ENCODE measurements at places on chromosomes 6 and 20. TPM values are rescaled to one million over a fixed set of nuclear protein-coding genes. Genes with fewer than 3 reads are reported as not detected.
A peak's percentile ranks its signal among the peaks of the same experiment; 100 is the strongest.

DNA sequence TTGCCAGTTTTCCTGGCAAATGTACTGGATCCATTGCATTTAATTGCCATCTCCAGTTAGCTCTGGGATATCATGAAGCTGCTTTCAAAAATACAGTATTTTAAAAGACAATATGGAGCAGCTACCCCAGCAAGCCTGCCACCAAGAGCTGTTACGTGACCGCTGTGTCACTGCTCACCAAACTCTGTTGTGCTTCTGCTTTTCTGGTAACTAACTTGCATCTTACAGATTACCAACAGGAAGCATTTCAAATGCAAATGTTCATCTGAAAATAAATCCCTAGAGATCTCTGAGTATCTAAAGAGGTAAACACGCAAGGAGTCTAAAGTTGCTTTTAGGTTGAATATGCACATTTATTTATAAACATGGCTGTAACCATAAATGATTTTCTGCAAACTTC lies 1008.3 kb downstream of the KIF16B start:
- DNase-seq = no peak

TTPAL gene
- total RNA-seq = 4.1 TPM

GRCh38 chr6:101259505-101259904 lies 134.0 kb upstream of the GRIK2 start:
- DNase-seq = no peak

CDSN gene
- total RNA-seq = not detected

DNA sequence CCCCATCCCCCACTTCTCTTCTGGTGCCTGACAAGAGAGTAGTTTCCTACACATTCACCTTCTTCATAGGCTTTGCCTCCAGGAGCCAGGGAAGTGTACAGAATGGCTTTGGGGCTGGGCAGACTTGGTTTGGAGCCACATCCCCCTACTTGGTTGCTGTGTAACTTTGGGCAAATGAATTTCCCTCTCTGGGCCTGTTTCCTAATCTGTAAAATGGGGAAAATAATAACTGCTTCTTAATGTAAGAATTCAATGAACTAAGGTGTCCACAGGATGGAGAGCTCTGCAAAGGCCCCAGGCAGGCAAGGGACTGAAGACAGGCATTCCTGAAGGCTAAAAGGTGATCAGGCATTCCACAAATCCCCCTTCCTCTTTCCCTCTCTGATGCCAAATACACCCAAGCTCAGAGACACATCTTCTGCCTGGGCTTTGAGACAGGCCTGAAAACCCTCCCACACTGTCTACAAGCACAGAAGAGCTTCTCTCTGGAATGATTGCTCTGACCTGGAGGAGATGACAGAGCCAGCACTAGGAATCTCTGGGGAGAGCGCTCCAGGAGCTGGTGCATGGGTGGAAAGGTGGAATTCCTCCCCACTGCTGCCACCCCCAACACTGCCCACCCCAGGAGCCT lies 6.9 kb upstream of the C20orf203 start:
- no peak for DNase-seq

TRIM15 gene
- not detected for total RNA-seq

GRCh38 chr6:105484238-105485161 lies 81.6 kb upstream of the PREP start:
- DNase-seq = no peak

DNA sequence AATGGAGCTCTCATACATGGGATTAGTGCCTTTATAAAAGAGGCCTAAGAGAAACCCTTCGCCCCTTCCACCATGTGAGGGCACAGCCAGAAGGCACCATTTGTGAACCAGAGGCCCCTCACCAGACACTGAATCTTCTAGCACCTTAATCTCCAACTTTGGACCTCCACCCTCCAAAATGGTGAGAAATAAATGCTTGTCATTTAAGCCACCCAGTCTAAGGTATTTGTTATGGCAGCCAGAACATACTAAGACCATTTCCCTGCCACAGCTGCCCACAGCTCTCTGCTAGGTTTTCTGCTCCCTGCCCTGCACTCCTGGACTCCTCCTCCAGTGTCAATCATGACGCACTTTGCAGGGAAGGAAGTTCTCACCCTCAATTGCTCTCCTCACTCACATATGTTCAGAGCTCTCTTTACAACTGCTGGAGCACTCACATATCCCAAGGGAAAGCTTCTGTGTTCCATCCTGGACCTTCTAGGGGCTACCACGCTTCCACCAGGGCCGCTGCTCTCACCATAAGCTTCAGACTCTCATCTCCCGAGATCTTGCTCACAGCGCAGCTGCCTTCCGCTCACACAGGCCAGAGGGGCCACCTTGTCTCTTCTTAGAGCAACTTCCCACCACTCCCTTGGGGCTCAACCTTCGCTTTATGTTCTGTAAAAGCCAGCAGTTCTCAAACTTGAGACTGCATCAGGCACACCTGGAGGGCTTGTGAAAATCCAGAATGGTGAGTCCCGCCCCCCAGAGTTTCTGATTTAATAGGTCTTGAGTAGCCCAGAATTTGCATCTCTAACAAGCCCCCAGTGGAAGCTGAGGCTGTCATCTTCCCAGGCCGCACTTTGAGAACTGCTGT lies 1.6 kb upstream of the LY86 start:
- DNase-seq = no peak

MAPK13 gene
- 0.87 TPM for total RNA-seq

GRCh38 chr20:17066902-17067301 lies 159.9 kb upstream of the PCSK2 start:
- no peak for DNase-seq

DNA sequence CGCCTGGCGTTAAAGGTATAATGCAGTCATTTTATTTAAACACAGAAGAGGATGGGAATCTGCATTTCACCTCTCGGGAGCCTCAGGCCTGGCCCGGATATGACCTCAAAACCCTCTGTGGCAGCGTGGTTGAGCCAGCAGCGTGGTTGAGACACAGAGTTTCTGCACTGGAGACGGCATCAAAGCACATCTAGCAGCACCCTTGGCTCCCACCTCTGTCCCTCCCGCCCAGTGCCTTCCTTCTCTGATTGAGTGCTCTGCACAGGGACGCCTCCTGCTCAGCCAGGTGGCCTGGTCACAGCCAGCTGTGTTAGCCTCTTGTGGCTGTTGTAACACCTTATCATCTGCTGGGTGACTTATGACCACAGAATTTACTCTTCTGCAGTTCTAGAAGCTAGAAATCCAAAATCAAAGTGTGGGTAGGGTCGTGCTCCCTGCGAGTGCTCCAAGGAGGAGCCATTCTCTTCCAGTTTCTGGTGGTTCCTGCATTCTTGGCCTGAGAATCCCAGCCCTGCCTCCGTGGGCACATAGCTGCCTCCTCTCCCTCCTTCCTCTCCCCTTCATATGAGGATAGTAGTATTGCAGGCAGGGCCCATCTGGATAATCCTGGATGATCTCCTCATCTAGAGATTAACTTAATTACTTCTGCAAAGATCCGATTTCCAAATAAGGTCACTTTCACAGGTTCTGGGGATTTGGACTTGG lies 156.7 kb downstream of the SYCP2 start:
- DNase-seq = no peak

- no peak for DNase-seq
These were observed 33.5 kb downstream of the CYB5R4 start for GRCh38 chr6:83893024-83893423.

CRISP3 gene
- not detected for total RNA-seq

FAXC gene
- total RNA-seq = not detected

- DNase-seq = peak; percentile 67
These were observed 50.0 kb downstream of the SRC start for GRCh38 chr20:37395921-37396415.

GRCh38 chr20:17863577-17864292 lies 104.9 kb downstream of the SNX5 start:
- no peak for DNase-seq

DNA sequence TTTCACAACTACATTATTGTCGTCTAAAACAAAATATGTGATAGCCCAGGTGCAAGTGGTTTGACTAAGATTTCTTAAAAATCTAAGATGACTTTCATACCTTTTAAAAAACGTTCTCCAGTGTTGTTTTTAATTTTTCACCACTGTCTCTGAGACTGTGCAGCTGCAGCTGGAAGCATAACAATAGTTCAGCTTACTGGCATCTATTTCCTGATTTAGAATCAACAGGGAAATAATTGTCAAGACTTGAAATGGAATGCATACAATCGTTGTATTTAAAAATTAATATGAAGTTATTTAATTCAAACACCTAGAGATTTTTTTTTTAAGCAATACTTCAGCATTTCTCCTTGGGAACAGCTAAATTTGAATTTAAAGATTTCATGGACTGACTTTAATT lies 982.0 kb upstream of the EPHA7 start:
- no peak for DNase-seq

- DNase-seq = peak; percentile 45
These were observed 655 bp downstream of the FAM184A start for GRCh38 chr6:119077643-119078375.

DNA sequence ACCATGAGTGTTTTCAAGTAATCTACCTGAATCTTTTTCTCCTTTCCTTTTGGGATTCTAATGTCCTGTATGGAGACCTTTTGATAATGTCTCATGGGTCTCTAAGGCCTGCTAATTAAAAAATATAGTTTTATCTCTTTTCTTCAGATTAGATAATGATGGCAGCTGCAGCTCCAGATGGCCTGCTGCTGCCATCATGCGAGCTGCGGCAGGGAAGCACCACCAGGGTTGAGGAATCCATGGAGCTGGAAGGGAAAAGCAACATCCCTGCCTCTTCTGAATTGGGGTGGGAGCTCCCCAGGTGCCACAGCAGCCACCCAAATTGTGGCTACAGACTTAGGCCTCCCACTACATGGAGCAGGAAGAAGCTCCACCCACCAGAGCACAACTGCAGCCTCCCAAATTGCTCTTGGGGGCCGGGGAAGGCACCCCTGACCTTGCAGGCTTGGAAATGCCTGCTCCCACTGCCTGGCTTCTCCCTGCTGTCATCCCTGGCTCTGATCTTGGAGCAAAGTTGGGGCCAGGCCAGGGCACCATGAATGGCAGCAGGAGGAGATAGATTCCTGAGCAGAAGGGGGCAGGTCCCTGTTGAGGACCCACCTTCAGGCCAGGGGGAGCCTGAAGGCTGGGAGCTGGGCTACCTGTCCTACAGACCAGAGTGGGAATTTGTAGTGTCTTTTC lies 189.6 kb upstream of the MAN1A1 start:
- DNase-seq = no peak

DNA sequence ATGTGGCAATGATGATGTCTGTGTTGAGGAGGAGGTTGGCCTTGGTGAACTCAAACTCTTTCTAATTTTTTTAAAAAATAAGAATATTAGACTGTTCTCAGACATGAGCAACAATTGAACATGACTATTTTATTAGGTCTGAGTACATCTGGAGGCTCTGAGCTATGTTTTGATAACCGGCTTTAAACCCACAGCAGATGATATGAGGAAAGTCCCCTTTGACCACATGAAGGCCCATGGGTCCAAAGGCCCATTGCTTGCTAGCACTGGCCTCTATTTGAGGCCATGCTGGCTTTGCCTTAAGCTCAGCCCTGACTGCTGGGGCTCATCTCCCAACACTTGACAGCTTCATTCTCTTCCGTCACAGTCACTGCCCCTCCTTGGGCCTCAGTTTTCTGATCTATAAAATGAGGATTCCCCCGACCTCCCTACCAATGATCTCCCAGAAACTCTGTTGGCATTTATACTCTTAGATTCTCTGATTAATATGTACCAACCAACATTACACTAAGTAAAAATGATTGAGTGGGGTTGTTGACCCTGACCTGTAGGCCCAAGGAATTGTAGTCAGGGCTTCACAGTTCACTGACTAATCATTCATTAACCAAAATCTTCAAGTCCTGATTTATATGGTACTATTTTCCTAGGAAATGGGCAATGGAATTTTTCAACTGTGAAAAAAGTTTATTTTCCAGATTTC lies 23.9 kb upstream of the TINAG start:
- no peak for DNase-seq

- peak; percentile 46 for DNase-seq
These were observed 557 bp upstream of the DYNLRB1 start for GRCh38 chr20:34515484-34516246.

DNA sequence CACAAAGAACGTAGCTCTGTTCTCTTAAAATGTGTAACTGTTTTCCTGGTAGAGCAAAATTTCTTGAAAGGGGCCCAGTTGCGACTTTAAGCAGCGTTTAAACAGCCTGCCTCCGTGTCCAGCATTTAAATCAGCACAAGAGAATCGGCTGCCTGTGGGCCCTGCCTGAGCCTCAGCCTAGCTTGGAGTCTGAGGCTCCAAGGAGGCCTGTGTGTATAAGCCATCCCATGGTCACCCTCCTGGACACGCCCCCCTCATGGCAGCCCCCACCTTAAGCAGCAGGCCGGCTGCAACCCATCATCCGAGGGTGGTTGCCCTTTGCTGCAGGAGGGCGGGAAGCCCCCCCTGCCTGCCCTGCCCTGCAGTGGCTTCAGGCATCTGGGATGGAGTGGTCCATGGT lies 18.9 kb downstream of the SDCBP2 start:
- no peak for DNase-seq

MYB gene
- 0.15 TPM for total RNA-seq

HSD17B8 gene
- 24.8 TPM for total RNA-seq

PDYN gene
- total RNA-seq = not detected

PLA2G7 gene
- 0.15 TPM for total RNA-seq

PRPH2 gene
- 0.47 TPM for total RNA-seq

SLA2 gene
- total RNA-seq = 0.47 TPM

DNA sequence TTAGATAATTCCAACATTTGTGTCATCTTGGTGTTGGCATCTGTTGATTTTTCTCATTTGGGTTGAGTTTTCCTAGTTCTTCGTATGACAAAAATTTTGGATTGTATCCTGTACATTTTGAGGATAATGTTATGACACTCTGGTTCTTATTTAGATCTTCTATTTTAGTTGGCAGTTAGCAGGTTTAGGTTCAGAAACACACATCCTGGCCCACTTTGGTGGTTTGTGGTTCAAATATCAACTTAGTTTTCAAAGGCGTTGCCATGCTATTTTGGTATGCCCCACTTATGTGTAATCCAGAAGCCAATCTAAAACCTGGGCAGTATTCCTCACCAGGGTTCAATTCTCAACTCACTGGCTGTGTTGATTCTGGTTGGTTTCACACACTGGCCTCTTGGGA lies 68.2 kb downstream of the NOX3 start:
- no peak for DNase-seq

DLL1 gene
- total RNA-seq = 15.3 TPM

POLR1C gene
- 16.9 TPM for total RNA-seq

Data from left ventricle myocardium superior (tissue), 1 donor.